Mucosa of descending colon (tissue), 3 donors: ENCODE measurements at places on chromosomes 6 and 20.
A peak's percentile ranks its signal among the peaks of the same experiment; 100 is the strongest.

- DNase-seq = no peak
Observed at GRCh38 chr6:110020888-110021287, 42.8 kb downstream of the GPR6 start.

DNA sequence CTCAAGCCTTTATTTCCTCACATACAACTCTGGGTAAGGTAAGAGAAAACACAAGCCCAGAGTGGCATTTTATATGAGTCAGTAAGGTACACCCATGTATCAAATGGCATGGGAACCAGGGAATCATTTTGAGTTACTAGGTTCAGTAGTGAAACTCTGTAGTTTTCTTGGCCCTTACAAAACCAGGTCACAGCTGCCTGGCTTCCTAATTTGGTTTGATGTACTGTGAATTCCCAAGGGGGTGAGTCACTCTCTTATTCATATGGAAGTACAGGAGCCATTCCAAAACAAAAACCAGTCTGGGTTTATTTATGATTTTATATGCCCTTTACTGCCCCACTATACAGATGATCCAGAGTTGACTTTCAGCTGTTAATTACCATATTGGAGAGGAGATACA, 70.7 kb downstream of the PDE7B start:
- DNase-seq = no peak

GRCh38 chr6:155014670-155015300, 19.7 kb downstream of the TIAM2 start:
- no peak for DNase-seq

DNA sequence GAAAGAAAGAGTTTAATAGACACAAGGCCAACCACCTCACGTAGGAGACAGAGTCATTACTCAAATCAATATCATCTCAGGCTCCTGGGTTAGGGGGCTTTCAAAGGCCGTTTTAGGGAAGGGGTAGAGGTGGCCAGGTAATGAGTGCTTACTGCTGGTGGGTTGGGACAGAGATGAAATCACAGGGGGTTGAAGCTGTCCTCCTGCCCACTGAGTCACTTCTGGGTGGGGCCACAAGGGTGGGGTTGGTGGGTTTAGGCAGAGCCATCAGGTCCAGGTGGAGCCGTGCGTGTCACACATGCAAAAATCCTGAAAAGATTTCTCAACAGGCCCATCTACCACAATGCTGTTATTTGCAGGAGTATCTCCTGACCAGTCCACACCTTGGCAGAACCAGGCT, 167.0 kb upstream of the EXOC2 start:
- DNase-seq = no peak

- DNase-seq = no peak
Observed at GRCh38 chr6:148497257-148497656, 154.6 kb downstream of the SASH1 start.

DNA sequence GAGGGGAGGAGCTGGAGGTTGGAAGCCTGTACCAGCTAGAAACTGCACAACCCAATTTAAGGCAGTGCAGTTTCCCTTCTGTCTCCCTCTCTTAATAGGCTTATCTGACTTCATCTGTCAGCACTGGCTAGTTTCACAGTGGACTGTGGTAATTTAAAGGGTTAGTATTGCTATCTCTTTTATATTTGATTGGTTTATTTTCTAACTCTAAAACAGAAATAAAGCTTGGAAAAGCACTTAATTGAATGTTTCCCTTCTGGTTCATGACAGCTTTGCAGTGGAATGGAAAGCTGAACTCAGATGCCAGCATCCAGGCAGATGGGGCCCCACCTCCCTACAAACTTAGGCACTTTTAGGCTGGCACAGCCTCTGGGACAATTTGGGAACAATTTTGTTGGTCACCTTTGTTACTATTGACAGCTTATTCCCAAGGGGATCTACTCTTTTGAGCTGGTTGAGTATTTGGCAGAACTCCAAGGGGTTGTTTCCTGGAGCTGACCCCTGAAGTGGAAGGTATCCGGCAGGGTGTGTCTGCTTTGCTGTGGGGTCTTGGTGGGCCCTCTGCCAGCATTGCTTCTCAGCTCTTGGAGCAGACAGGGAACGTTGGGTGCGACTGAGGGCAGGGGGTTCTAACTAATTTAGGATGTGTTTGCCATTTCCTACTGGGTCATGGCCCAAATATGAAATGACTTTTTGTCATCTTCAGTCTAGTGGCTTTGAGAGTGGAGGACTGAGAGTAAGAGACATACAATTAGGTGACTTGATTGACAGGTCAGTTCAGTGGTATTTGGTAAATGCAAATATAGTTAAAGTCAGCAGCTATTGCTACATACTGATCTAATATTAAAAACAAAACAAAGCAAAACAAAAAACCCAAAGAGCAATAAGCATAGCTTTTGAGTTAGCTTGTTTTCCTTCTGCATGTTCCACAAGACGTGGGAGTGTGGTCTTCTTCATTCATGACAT, 9.3 kb downstream of the SH3BGRL2 start:
- no peak for DNase-seq

DNA sequence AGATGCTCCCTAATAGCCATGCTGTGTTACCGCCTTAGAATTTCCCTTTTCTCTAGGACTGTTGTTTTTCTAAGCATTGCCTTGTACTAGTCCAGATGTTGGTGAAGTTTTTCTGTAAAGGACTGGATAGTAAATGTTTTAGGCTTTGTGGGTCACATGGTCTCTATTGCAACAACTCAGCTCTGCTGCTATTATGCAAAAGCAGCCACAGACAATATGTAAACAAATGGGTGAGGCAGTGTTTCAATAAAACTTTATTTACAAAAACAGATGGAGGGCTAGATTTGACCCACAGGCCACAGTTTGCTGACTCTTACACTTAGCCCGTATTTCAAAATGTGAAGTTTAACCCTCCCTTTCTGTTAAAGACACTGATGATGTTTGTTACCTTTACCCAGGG, 207.6 kb upstream of the MYLIP start:
- no peak for DNase-seq

GRCh38 chr6:40956936-40957335, 82.1 kb downstream of the UNC5CL start:
- DNase-seq = no peak

GRCh38 chr20:32355417-32355841, 2.7 kb upstream of the ASXL1 start:
- no peak for DNase-seq

- DNase-seq = no peak
Observed at GRCh38 chr20:35697696-35698297, 1.4 kb downstream of the NFS1 start.

- DNase-seq = no peak
Observed at GRCh38 chr20:15561707-15562404, 1011.4 kb downstream of the KIF16B start.

DNA sequence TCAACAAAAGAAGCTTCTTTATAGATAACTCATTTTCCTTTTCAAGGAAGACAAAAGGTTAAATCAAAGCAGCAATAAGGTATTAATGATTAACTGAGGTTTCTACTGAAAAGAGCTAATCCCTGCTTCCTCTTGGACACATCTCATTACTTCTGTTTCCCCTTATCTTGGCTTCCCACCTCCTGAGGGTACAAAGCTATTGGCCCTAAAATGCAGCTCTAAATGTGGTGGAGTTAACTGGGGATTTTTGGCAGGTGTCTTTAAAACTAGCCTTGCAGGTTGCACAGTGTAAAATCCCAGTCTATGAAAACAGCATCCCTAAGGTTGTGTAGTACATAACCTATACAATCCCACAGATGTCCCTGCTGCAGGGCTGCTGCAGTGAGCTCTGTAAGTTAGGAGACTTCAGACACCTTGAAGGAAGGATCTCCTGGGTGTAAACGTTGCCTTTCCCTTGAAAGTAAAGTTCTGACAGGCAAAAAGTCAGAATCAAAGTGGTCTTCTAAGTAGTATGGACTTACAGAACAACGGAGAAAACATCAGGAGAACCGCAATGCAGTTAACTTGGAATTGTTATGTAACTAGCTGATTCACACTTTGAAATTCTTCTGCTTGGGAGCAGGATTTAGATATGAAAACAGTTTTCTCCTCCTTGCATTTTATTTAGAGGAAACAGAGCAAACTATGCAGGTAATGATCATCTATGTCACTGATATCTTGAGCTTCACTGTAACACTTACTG, 71.7 kb upstream of the TRAF3IP2 start:
- DNase-seq = no peak

DNA sequence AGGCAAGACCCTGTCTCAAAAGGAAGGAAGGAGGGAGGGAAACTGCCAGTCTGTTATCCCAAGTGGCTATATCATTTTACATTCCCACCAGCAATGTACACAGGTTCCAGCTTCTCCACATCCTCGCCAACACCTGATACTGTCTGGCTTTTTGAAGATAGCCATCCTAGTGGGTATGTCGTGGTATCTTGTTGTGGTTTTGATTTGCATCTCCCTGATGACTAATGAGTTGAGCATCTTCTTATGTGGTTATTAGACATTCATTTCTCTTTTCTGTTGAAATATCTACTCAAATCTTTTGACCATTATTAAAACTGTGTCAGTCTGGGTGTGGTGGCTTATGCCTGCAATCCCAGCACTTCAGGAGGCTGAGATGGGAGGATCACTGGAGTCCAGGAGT, 47.9 kb upstream of the ARID1B start:
- no peak for DNase-seq

GRCh38 chr6:105954148-105954547, 132.0 kb upstream of the PRDM1 start:
- no peak for DNase-seq

- no peak for DNase-seq
Observed at GRCh38 chr6:112835078-112835477, 487.9 kb downstream of the RFPL4B start.

- peak; percentile 20 for DNase-seq
Observed at GRCh38 chr6:152293404-152293803, 343.8 kb downstream of the SYNE1 start.
